ENCODE measurements at places on chromosomes 2 and 18.

DNA sequence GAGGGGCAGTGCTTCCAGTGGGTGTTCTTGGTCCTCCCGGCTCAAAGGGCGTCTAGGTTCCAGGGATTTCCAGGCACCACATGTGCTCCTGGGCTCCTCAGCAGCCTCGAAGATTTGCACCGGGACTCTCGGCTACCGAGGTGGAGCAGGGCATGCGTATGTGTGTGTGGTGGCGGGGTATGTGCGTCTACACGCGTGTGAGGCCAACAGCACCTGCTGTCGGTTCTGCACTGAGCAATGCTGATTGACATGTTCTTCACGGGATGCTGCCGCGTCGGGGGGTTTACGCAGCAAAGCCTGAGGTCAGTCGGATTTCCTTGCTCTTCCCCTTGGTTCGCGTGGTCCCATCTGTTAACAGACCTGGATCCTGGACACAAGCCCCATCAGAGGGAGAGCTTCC lies 119.8 kb downstream of the NDUFA10 start:
- no peak for DNase-seq

GRCh38 chr18:13501891-13502290 lies 224.5 kb downstream of the FAM210A start:
- no peak for DNase-seq

DNA sequence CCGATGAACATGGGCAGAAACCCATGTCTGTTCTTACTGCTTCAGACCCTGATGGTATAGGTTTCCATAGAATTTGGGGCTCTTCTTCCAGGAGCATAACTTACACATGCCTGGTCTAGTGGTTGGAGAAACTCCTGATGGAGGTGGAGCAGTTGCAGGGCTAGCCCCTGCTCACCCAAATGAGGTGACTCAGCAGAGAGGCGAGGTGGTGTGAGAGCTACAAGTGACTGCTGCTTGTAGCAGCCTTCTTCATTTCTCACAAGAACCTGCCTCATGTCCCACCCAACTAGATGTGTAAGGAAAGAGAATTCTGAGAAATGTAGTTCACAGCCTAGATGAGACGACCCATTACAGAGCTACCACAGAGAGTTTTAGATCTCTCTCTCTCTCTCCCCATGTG lies 105.3 kb downstream of the ZNF407 start:
- DNase-seq: no peak

- no peak for DNase-seq
Measured at GRCh38 chr2:25362434-25363145, 20.9 kb upstream of the DNMT3A start.

- DNase-seq: no peak
Measured at GRCh38 chr2:9722451-9722850, 91.7 kb upstream of the YWHAQ start.

GRCh38 chr2:40197121-40197520 lies 254.8 kb downstream of the SLC8A1 start:
- DNase-seq: no peak

DNA sequence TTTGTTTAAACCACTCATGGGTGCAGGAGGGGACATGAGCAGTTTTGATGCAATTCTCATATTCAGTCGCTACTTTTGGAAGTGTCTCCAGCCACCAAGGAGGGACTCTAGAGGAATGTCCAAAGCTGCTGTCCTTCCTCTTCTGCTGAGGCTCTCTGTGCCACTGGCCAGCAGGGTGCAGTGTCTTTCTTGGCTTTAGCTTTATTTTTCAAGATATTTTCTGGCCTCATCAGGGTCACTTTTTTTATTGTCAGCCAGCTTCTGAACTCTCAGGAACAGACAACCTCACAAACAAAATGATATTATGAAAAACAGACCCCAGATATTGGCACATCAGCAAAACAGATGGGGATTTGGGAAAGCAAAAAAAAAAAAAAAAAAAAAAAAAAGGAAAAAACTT lies 289.3 kb upstream of the ZSWIM2 start:
- no peak for DNase-seq

- DNase-seq: no peak
Measured at GRCh38 chr18:11980163-11980493, 1.2 kb upstream of the IMPA2 start.

GRCh38 chr18:25365242-25365641 lies 13.3 kb upstream of the ZNF521 start:
- no peak for DNase-seq

DNA sequence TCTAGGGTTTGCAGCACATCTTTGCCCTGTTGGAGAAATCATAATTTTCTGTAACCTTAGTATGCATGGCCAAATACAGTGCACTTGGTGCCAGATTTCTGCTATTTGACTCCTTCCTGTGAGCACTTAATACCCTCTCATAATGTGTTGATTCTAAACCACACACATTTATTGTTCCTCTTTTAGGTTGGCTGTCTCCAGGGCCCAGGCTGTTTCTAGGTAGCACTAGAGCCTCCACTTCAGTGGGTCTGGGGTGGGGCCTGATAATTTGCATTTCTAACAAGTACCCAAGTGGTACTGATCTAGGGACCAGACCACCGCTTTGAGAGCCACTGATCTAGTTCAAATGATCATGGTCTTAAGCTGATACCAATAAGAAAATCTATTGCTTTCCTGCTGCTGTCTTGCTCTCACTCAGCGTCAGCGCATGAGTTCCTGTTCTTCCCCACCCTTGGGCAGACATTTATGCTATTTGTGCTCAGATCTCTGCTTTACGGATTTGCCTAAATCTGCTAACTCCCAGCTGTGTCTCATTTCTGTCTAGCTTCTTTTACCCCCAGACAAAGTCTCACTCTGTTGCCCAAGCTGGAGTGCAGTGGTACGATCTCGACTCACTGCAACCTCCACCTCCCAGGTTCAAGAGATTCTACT lies 7.4 kb downstream of the PTRHD1 start:
- DNase-seq: no peak

DNA sequence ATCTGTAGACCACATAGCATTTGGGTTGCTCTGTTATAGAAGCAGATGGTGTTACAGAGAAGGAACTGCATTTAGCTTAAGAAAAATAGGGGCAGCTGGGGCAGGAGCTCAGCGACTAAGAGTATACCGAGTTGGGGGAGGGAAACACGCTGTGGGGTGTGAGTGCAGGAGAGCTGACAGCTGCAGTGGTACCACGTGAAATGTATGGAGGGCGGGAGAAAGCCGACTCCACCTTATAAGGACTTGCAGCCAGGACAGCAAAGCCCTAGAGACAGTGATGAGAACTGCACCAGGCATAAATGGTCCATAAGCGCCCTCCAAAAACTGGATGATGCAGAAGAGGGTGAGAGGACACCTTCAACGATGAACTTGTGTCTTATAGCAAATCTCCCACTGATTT lies 237.6 kb downstream of the PRKCE start:
- no peak for DNase-seq

- DNase-seq: no peak
Measured at GRCh38 chr18:41587976-41588375, 367.1 kb upstream of the PIK3C3 start.

GRCh38 chr2:45974056-45974455 lies 322.6 kb downstream of the PRKCE start:
- DNase-seq: no peak

DNA sequence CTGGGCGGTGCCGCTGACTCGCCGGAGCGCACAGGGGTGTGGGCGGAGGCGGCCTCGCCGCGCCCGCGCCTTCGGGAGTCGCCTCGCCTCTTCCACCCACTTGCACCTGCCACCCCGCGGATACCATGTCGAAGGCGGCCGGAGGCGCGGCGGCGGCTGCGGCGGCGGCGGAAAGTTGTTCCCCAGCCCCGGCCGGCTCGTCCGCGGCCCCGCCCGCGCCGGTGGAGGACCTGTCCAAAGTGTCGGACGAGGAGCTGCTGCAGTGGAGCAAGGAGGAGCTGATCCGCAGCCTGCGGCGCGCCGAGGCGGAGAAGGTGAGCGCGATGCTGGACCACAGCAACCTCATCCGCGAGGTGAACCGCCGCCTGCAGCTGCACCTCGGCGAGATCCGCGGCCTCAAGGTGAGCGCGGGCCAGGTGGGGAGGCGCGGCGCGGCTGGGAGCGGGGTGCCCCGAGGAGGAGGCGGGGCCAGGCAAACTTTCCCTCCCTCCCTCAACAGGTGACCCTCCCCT lies 766 bp downstream of the CCDC85A start:
- no peak for DNase-seq

DNA sequence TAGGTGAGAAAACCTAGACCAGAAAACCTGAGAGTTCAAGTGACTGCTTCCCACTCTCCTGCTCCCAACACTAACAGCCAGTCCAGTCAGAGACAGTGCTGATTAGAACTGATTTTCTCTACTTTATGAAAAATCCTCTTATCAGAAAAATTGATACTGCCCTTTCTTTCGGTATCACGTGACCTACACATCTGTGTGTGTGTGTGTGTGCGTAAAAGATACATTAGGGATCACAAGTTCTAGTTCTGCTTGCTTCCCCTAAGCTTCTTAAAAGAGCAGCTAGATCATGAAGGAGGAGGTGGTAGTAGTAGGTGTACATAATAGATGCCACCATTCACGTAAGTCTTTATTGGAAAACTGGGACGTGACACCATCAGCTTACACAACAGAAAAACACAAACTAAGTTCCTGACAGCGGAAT lies 1.5 kb downstream of the ARL5A start:
- no peak for DNase-seq

GRCh38 chr2:127577208-127577475 lies 41.7 kb downstream of the MYO7B start:
- DNase-seq: no peak

DNA sequence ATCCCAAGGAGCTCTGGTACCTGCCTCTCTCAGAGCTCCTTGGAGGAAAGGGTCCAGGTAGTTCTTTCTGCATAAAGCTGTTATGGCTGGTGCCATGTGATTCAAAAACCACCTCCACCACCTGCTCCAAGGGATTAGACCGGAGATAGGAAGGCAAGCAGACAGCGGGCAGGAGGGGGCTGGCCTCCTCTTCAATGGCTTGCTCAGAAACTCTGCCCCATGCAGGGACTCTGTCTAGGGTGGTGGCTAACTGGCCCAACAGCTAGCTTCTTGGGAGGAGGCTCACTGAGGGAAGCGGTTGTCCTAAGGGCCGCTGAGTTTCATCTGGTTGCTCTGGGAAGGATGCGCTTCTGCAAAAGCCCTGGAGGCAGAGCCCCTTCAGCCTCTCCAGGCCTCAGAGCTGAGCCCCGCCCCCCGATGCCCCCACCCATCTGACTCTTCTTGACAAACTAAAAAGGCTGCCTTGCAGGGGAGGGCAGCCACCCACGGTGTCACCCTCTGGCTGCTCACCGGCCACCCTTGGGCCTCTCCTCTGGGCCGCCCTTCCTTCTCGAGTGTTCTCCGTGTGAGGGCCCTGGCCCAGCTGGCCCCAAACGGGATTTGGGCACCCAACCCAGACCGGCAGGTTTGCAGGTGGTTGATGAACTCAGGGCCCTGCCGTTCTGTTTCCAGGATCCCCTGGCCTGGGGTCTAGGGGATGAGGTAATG lies 90.2 kb downstream of the MCFD2 start:
- no peak for DNase-seq

DNA sequence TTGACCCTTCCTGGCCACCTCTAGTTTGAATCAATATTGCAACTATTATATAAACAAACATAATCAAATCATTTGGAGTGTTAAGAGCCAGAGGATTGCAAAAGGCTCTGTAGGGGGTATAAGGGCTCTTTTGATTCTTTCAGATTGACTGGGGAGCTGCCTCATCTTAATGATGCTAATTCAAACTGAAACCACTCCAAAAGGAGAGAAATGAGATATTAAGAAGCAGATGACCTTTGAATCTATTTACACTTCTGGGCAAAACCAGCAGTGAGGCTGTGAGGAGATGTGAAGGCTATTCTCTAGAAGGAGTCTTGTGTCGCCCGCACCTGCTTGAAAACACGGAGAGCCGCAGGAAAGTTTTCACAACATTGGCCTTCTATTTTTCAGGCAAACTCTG lies 311.2 kb upstream of the CRIM1 start:
- DNase-seq: no peak

- no peak for DNase-seq
Measured at GRCh38 chr2:53785366-53785765, 1.4 kb downstream of the ASB3 start.

DNA sequence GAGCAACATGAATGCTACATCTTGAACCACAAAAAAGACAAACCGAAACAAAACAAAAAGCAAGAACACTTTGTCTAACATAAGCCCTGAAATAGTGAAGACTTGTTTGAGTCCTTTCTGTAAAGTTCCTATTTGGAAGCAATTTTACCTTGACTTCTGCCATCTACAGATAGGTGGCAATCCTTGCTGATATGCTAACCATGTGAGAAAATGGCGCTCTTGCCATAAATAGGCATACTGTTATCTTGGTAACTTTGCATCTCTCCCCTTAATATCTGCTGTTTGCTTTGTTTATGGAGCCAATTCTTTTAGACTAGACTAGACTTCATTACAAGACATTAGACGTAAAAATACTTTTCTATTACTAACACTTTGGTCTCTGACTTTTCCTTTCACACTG lies 49.4 kb upstream of the PNPT1 start:
- DNase-seq: no peak

- DNase-seq: no peak
Measured at GRCh38 chr2:204505488-204505887, 39.8 kb upstream of the PARD3B start.

DNA sequence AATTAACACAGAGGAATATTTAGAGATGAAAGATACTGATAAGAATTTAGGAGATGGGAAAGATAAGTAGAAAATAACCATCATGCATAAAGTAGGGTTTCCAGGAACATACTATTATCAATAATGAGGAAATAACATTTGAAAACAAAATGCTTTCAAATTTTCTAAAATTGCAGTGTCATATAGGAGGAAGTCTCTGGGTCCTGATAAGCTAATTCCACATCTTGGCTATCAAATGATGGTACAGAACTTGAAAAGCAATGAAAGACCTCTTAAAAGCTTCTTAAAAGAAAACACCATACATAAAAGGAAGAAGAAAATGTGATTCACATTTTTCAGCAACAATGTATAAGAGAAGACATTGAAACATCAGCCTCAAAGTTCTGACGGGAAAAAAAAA lies 1024.8 kb downstream of the TSN start:
- no peak for DNase-seq

- DNase-seq: no peak
Measured at GRCh38 chr2:182324665-182325064, 102.2 kb downstream of the PDE1A start.

DNA sequence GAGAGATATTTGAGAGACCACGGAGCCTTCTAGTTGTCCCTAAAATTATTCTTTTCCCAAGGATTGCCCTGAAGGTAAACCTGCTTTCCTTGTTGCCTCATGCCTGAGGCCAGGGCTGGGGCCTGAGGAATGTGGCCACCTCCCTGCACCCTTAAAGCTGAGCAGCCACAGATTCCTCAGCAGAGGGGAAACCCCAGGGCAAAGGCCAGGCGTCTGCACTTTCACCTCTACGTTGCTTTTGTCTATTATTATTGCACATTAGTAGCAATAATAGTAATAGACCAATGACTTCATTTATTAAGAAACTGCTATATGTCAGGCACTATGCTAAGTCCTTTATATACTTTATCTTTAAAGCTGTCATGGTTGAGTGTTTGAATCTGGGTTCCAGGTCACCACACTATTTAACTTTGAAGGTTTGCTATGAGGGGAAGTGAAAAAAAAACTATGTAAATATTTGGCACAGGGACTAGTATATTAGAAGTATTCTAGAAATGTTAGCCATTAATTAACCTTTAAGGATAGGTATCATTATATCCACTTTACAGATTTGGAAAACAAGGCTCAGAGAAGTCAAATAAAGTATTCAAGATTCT lies 104.2 kb downstream of the LRRC30 start:
- no peak for DNase-seq

- no peak for DNase-seq
Measured at GRCh38 chr18:73617981-73618380, 529.7 kb downstream of the FBXO15 start.

- DNase-seq: no peak
Measured at GRCh38 chr2:47536696-47537095, 133.7 kb downstream of the MSH2 start.

- no peak for DNase-seq
Measured at GRCh38 chr2:61951881-61952280, 46.4 kb downstream of the COMMD1 start.

All from activated T-cell treated with anti-CD3 and anti-CD28 coated beads for 4 hours (primary cell).